Left hindlimb (tissue), 1 donor: ENCODE measurements at places on chromosomes 4 and X.
A peak's percentile ranks its signal among the peaks of the same experiment; 100 is the strongest.

GRCh38 chr4:107894138-107894603, 37.2 kb upstream of the CYP2U1 start:
- peak; percentile 29 for DNase-seq

- DNase-seq, result no peak
These were observed 914 bp downstream of the TRAPPC2 start for GRCh38 chrX:13733506-13733905.

- no peak for DNase-seq
These were observed 1852.2 kb downstream of the PCDH7 start for GRCh38 chr4:32572366-32572765.

GRCh38 chrX:11341274-11342201, 48.3 kb downstream of the AMELX start:
- DNase-seq, result no peak

DNA sequence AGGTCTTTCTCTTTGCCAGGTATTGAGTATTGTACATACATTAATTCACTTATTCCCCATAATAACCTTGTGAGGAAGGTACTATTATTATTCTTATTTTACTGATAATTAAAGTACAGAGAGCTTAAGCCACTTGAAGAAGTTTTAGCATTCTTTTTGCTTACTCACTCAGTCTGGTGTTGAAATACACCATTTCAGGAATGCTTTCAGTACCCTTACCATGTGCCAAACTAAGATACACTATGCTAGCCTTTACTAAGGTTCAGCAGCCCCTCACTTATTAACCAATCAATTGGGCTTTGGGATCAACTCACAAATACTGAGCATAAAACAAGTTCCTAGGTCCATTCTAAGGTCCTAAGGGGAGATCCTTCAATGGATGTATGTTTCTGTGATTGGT, 179.0 kb upstream of the FGF13 start:
- DNase-seq, result no peak

GRCh38 chr4:73815145-73815544, 21.3 kb upstream of the CXCL6 start:
- no peak for DNase-seq

- no peak for DNase-seq
These were observed 807.7 kb upstream of the INTU start for GRCh38 chr4:126825083-126825482.

DNA sequence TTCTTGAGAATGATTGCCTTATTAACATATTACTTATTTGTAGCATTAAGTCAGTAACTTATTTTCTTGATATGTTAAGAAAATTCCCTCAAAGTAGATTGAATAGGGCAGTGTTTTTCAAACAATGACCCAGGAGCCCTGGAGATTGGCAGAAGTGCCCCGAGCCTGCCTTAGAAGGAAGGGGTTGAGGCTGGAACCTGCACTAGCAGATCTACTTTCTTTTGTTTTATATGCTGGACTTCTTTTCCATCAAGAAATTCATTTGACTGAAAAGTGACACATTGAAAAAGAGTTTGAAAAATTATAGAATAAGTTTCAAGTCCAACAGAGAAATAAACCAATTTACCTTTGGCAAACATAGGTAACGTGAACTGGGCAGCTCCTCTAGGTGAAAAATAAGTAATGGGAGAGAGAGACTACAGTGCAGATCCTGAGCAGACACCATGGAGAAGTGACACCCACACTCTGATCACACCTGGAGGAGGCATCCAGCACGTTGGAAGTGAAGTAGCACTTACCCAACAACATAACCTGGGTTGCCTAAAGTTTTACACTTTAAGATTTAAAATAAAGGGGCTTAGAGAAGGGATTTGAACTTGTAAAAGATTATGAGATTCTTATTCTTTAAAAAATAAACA, 18.6 kb downstream of the ARSJ start:
- no peak for DNase-seq

DNA sequence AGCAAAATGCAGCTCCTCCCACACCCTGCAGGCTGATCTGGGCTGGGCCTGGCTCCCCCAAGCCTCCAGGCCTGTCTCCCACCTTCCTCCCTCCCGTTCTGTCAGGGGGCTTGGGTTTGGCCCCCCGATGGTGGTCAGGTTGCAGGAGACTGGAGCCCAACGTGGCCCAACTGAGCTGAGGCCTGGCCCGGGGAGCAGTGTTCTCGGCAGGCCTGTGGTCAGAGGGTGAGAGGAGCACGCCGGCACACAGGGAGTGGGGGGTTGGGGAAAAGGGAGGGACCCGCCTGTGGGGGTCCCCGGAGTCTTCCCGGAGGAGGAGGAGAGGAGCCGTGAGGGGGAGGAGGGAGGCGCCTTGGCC, 43.2 kb upstream of the NKX1-1 start:
- no peak for DNase-seq

- peak; percentile 81 for DNase-seq
These were observed 106.3 kb downstream of the TRAPPC11 start for GRCh38 chr4:183765251-183765911.

- no peak for DNase-seq
These were observed 24.1 kb upstream of the MTM1 start for GRCh38 chrX:150544222-150544787.

GRCh38 chr4:5460106-5460801, 248.1 kb downstream of the EVC2 start:
- DNase-seq, result no peak

DNA sequence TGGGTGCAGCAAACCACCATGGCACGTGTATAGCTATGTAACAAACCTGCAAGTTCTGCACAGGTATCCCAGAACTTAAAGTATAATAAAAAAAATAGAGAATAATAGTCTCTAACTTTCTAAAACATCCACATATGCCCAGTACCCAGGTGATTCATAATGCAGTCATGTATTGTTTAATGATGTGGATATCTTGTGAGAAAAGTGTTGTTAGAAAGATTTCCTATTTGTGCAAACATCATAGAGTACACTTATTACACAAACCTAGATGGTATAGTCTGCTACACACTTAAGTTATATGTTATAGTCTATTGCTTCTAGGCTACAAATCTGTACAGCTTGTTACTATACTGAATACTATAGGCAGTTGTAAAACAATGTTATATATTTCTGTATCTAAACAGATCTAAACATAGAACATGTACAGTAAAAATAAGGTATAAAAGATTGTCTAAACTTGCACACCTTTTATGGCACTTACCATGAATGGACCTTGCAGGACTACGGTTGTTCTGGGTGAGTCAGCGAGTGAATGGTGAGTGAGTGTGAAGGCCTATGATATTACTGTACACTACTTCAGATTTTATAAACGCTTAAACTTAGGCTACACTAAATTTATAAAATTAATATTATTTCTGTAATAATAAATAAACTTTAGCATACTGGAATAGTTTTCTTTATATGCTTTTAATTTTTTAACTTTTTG, 232.2 kb upstream of the SLIT2 start:
- DNase-seq, result no peak

DNA sequence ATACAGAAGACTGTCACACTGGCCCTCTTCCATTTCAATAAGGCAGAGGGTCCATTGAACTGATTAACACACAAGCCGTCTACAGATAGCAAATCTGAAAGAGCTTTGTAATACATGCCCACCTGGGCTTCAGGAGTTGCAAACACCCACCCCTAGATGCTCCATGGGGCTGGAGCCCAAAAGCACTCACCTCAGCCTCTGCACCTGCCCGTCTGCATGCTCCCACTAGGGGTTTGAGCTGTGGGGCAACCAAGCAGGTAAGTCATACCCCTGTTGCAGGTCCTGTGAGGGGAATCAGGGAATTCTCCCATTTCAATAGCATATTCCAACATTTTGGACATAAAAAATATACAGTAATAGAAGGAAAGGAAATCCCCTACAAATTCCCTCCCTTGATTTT, 243.0 kb upstream of the KCNIP4 start:
- no peak for DNase-seq

DNA sequence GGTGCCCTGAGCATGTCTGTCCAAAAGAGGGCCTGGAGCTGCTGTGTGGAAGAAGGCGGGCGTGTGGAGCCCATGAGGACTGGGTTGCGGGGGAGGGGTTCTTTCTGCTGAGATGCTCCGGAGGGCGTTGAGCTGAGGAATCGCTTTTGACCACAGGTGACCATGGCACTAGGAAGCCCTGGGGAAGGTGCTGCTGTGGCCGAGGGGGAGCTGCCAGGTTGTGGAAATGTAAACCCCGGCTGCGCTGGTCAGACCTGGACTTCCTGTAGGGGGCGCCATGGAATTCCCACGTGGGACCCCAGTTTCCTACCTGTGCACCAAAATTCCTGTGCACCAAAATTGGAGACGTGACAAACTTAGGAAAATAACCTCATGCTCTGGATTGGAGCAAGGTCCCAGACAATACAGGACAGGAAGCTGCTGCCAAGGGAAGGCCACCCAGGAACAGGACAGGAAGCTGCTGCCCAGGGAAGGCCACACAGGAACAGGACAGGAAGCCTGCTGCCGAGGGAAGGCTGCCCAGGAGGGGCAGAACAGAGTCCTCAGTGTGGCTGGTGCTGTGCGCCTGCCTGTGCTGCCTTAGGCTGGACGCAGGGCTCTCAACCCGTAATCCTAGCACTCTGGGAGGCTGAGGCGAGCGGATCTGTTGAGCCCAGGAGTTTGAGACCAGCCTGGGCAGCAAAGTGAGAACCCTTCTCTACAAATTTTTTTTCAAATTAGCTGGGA, 28.4 kb upstream of the UVSSA start:
- DNase-seq, result peak; percentile 20

DNA sequence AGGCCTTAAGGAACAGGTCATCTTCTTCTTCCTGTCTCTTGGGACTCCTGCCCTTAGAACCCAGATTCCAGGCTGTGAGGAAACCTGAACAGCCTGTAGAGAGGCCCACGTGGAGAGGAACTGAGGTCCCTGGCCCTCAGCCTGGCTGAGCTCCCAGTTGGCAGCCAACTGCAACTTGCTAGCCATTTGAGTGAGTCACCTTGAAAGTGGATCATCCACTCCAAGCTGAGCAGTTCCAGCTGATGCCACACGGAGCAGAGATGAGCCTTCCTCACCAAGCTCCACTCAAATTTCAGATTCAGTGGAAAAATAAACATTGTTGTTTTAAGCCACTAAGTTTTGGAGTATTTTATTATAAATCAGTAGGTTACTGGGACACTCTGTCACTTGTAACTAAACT, 392.5 kb downstream of the BCOR start:
- DNase-seq, result no peak

DNA sequence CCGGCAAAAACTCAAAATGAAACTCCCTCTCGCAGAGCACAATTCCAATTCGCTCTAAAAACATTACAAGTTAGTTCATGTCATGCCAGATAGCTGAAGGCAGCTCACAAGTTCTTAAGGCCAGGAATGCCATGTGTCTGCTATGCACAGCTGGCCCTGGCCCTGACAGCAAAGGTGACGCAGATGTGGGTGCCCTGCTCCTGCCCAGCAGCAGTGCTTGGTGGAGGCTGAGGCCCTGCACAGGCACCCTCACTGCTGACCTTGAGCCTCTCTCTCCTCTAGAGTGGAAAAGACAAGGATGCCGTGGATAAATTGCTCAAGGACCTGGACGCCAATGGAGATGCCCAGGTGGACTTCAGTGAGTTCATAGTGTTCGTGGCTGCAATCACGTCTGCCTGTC, 2.9 kb downstream of the S100P start:
- no peak for DNase-seq

DNA sequence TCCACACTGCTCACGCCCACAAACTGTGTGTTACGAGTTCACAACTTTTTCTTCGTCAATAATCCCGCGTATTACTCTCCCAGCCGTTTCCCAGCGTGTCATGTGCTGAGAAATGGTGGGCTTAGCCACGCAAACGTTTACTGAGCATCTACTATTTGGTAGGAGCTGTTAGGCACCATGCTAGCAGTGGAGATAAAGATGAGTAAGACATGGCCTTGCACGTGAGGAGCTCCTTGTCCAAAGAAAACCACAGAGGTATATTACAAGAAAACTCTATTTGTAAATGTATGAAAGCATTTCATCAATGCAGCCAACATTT, 821 bp upstream of the TMEM128 start:
- DNase-seq, result no peak

- no peak for DNase-seq
These were observed 35.4 kb upstream of the TMEM184C start for GRCh38 chr4:147581606-147582350.

- no peak for DNase-seq
These were observed 105.2 kb downstream of the PHOX2B start for GRCh38 chr4:41643331-41643730.

- no peak for DNase-seq
These were observed 70.3 kb downstream of the ZCCHC12 start for GRCh38 chrX:118893923-118894322.

- no peak for DNase-seq
These were observed 13.6 kb downstream of the TNIP3 start for GRCh38 chr4:121150486-121150885.

DNA sequence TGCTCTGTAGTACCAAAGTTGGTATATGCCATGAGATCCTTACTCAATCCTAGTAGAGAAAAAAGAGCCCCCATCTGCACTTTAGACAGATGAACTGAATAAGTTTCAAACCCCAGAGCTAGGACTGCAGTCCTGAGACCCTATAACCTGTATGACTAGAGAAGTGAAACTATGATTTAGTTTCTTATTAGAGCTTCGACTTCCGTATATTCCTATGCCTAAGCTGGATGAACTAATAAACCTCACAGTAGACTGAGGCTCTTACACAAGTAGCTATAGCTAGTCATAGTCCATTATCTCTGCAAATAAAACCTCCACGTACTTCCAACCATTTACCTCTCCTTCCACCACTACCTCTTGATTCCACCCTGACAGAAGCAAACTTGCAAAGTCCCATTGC, 6.3 kb upstream of the OTUD4 start:
- DNase-seq, result no peak

- no peak for DNase-seq
These were observed 374.8 kb downstream of the MID1IP1 start for GRCh38 chrX:39176105-39176504.

- no peak for DNase-seq
These were observed 1.2 kb upstream of the N4BP2 start for GRCh38 chr4:40055511-40055862.

GRCh38 chrX:139851730-139852129, 81.1 kb downstream of the ATP11C start:
- no peak for DNase-seq

DNA sequence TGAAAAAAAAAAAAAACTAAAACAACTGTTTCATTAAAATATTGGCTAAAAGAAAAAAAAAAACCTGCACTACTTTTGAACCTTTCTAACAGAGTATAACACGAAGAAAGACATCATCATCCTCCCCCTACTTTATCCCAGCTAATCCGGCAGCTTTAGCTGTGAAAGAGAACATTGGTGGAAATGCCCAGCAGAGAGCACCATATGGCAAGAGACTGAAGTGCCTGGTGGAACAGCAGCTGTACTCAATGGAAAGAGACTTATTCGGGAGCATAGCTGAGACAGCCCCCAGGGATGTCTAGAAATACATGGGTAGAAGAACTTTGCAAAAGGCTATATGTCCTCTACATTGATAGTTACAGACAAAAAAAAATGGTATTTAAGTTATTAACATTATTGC, 30.3 kb downstream of the STPG2 start:
- no peak for DNase-seq

- no peak for DNase-seq
These were observed 42.0 kb upstream of the BMPR1B start for GRCh38 chr4:94715726-94716125.

GRCh38 chrX:16839852-16840460, 30.2 kb downstream of the RBBP7 start:
- no peak for DNase-seq

- no peak for DNase-seq
These were observed 25.6 kb upstream of the MMRN1 start for GRCh38 chr4:89868999-89869589.
